ENCODE measurements at places on chromosomes 7 and 10.

- no peak for DNase-seq
These were observed 527 bp upstream of the BCAP29 start for GRCh38 chr7:107579554-107579884.

DNA sequence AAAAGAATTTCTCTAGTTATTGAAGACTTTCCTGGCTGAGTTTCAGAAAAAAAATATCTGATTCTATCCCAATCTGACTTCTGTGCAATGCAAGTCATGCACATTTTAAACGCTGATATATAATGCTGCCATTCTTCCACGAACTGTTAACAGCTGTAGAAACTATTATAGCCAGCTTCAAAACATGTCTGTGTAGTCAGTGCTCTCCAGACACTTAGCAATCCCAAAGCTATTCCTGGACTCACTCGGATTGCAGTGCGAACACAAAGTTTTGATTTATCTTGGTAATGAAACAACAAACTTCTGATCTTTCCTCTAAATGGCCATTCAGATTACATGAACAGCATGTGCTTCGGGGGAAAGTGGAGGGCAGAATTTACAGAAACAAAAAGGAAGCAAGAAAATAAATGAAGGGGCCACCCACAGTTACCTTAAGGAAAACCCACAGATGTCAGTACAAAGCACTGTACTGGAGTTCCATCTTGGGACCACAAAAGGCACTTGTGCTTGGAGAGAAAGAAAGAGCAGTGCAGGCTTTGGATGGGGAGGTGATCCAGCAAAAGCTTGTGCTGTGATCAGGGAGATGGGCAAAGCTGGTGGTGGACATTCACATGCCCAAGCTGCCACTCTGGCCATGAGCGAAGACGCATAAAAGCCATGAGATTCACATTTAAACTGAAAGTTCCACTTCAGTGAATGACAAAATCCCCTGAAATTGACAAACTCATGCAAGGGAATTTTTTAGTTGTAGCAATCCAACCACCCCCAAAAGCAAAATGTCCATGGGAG is 32.1 kb upstream of the ADO start:
- peak; percentile 17 for DNase-seq

DNA sequence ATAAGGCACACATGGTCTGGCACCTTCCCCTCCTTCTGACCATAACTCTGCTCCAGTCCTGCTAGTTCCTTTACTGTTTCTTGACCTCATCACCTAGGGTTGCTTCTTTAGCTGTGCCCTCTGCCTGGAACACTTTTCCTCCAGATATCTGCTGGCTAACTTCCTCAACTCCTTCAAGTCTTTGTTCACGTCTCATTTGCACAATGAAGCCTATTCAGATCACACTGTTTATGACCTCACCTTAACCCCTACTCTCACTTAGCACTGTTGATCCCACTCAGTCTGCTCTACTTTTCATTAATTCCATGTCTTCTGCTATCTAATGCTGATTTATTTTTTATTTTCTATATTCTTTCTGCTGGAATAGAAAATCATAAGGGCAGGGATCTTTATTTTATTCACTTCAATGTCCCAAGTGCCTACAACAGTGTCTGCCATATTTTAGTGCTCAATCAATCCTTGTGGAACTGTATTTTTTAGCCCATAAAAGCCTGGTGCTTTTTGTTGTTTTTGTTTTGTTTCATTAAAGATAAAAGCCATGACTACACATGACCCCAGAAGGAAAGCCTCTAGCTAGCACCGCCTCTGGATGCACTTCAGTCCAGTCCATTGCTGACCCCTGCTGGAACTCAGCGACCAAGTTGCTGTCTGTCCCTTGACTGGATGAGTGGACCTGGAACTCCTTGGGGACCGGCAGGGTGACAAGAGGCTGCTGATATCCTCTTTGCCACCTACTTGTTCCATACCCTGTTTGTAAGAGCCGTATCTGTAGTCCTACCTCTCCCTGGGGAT is 12.3 kb downstream of the KLF14 start:
- peak; percentile 67 for DNase-seq

GRCh38 chr7:157096286-157097055 is 42.3 kb upstream of the UBE3C start:
- no peak for DNase-seq

DNA sequence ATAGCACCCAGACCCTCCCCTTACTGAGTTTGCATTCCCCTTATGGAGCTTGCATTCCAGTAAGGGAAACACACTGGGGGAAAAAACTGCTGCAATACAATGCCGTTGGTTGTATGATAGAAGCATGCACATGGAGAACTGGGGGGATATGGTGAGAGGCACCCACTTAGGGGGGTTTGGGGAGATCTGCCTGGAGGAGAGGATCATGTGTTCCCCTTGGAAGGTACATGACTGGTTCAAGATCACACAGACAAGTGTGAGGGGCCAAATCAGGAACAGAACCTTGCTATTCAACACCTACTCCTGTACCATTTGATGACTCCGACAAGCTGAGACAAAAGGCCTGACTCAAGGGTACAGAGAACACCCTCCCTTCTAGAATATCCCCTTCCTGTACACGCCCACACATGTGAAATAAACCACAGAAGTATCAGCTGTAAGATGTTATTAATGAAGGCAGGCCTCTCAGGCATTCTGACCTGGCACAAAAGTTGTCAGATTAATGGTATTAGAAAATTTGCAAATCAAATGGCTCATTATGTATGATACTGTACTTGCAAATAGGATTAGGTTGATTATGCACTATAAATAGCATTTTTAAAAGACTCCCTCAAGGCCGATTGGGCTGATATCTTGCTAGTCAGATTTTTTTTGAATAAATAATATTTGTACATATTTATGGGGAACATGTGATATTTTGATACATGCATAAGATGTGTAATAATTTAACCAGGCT is 122.2 kb downstream of the NPY start:
- no peak for DNase-seq

- DNase-seq = no peak
These were observed 43.5 kb upstream of the ZRANB1 start for GRCh38 chr10:124898471-124898870.
